Stimulated activated CD4-positive, alpha-beta T cell treated with anti-CD3 and anti-CD28 coated beads, Interleukin-4, amount 100 ng/mL, for 24 hours (primary cell): ENCODE measurements at places on chromosomes 7 and 10.
A peak's percentile ranks its signal among the peaks of the same experiment; 100 is the strongest.

- no peak for DNase-seq
Measured at GRCh38 chr10:76717141-76717540, 920.5 kb downstream of the KCNMA1 start.

GRCh38 chr10:123402656-123403055 lies 248.5 kb downstream of the BUB3 start:
- no peak for DNase-seq

- no peak for DNase-seq
Measured at GRCh38 chr10:106493226-106493625, 671.3 kb downstream of the SORCS1 start.

GRCh38 chr7:30147223-30147622 lies 12.4 kb downstream of the MTURN start:
- no peak for DNase-seq

- no peak for DNase-seq
Measured at GRCh38 chr7:49434846-49435245, 338.6 kb upstream of the VWC2 start.

- no peak for DNase-seq
Measured at GRCh38 chr7:55545496-55545895, 26.8 kb downstream of the VOPP1 start.

- no peak for DNase-seq
Measured at GRCh38 chr10:78960316-78960800, 108.4 kb upstream of the ZMIZ1 start.

GRCh38 chr10:110944792-110945396 lies 25.5 kb downstream of the SHOC2 start:
- no peak for DNase-seq

GRCh38 chr7:36287371-36288241 lies 102.1 kb upstream of the ANLN start:
- peak; percentile 51 for DNase-seq

DNA sequence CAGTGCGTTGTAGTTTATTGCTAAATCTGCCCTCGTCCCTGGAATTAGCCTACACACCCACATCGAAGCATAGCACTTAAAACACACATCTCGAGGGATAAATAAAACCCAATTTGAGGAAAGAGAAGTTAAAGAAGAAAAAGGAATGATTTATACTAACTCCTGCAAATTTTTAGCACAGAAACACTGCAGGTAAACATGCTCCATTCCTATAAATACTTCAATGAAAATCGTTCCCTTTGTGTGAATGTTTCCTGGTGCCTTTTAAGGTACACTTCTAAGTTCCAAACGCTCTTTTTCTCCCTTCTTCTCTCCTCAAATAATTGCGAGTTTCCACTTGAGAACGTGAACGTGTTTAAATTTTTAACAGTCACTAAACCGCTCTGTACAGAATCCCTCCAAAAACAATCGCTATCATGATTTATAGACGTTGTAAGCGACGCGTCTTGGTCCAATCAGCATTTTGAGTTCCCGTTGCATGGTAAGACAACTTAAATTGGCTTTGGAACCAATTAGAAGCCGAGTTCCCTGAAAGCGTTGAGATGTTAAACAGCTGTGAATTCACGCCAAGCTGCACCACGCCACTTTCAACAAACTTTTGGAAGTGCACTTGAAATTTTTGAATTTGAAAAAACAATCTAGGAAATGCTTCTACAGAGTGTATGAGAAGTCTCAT lies 12.5 kb upstream of the EBLN1 start:
- peak; percentile 41 for DNase-seq

DNA sequence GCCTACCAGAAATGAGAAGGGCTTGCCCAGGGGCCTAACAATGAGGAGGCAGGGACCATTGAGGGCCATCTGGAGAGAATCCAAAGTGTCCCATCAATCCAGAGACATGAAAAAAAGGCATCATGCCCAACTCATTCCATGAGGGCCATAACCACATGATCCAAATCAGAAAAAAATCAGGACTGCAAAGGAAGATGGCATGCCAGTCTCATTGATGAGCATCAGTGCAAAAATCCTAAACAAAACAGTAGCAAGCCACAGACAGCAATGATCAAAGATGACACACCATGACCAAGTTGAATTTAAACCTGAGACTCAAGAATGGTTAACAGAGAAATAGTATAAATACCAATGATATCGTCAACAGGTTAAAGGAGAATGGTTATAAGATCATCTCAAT lies 7.0 kb upstream of the CYP3A4 start:
- DNase-seq: no peak

GRCh38 chr7:24720283-24720682 lies 37.0 kb downstream of the GSDME start:
- no peak for DNase-seq

GRCh38 chr7:27487509-27487908 lies 175.2 kb downstream of the HIBADH start:
- no peak for DNase-seq

DNA sequence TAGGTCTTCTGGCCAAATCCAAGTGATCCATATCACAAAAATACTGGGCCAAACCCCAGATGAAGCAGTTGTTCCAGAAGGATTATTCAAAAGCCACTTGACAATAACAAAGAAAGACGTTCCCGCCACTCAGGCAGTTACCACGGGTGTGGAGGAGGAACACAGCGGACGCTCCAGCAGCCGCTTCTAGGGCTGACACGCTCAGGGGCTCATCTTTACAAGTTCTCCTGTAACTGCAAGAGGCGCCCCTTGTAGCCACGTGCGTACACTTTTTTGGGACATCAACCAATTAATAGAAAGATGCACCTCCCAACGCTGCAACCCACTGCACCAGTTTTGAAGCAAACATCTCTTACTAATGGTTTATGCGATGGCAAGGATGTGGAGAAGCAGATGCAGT lies 159.4 kb downstream of the GRID1 start:
- no peak for DNase-seq

DNA sequence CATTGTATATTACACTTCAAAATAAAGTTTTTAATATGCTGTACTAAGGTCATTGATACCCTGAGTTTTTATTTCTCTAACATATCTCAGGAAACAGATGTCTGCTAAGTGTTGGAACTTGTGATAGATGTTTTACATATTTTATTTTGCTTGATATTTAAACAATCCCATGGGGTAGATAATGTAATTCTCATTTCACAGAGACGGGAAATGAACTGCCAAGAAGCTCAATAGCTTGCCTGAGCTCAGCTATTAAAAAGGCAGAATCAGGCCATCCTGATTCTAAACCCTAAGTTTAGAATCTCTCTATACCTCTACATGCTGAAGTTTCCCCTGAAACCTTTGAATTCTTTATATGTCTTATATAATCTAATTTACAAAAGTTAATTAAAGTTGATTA lies 126.3 kb downstream of the LRRC18 start:
- no peak for DNase-seq

DNA sequence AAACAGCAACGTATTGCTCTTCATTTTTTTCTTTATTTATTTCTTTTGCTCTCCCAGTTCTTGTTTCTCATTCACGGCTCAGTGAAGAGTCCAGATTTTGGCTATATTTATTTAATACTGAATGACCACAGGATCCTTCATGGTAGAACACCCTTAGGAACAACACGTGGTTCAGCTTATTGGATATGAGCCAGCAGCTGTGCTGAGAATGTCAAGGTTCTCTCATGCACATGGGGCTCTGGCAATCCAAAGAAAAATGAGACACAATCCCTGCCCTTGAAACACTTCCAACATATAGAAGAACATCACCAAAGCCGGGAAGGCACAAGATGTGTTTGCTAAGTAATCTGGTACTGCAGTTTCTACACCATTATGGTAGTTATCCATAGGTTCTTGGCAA lies 852.9 kb downstream of the SORCS1 start:
- DNase-seq: no peak

GRCh38 chr10:76885816-76886215 lies 751.8 kb downstream of the KCNMA1 start:
- DNase-seq: no peak

DNA sequence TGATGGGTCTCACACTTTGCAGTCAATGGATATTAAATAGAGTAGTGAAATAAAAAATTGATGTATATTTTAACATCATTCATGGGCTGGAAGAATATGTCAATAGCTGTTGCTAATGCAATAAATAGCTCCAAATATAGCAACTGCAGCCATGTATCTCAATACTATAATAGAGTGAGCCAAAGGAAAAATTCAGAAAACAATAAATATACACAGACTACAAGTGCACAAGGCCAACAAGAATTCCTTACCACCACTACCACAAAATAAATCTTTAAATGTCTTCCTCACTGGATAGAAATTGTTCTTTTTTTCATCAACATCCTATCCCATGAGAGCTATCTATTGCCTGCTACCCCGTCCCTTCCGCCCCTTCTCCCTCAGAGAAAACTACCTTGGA lies 113.1 kb upstream of the TRIM24 start:
- DNase-seq: no peak

DNA sequence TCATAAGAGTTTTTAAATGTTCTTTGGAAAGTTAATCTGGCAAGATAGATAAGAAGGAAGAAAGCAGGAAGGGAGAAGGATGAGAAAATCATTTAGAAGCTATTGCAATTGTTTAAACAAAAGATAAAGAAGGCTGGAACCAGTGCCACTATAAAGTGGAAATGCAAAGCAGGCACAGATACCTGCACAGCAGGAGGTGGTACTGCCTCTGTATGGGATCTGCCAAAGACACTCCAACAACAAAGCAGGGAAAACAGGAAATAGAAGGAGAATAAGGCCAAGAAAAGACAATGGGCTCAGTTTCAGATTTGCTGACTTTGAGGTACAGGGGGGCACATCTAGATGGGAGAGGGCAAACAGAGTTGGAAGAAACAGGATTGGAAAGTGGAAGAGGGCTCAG lies 138.6 kb downstream of the PPP1R17 start:
- DNase-seq: no peak

DNA sequence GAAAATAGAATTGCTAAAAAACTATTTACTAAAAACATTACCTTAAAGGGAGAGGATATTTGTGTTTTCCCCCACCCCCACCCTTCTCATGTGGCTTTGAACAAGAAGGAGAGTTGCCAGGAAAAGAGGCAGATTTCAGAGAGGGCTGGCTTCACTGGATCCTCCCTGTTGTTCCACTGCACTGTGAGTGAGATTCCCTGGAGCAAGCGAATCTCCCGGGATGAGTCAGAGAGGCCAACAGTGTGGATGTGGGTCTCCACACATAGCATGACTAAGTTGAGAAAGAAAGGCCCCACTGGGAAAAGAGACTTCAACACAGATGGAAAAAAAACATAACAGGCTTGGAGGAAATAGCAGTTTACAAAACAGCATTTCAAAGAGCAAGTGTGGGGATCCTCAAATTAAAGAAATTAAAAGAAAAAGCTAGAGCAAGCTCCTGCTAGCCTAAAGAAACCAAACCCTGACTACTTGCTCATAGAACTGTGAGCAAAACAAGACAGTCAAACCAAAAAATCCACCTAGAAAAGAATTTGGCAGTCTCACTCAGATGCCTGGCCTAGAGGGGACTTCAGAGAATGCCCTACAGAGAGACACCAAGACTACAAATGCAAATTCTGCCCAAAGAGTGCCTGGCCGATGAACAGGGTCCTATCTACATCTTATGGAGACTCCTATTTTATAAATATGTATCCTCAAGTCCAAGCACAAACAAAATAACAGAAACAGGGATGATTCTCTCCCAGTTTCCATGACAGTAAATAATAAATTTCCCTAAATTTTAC lies 3.4 kb downstream of the CAV1 start:
- DNase-seq: no peak

DNA sequence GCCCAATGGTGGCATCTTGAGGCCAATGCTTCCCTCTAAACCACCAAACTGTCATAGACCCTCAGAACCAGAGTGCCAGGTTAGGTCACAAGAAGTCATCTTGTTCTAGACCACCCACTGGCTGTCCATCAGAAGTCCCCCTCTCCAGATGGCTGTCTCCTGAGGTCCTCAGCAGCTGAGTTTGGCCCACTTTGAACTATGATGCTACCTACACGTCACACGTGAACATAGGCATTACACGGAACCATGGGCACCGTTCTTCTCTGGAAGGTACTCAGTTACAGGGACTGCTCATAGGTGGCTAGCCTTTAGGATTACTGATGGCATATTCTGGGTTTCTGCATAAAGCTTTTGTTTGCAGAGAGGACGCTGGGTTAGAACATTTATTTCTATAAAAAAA lies 166.4 kb downstream of the ADAM12 start:
- DNase-seq: no peak

DNA sequence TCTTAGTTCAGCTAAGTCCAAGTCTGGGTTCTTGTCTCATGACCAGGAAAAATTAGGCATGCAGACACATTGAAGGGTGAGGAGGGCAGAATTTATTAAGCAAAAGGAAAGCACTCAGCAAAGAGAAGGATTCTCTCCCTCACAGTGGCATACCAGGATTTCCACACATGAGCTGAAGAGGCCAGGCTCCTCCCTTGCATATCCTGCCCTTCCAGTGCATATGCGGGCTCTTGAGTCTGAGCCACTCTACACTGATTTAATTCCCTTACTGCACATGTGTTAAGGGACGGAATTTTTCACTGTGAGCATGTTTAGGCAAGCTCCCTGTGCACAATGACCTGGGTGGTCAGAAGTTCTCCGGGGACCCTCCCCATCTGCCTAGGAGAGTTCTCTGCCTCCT lies 652.7 kb upstream of the POM121L12 start:
- no peak for DNase-seq

DNA sequence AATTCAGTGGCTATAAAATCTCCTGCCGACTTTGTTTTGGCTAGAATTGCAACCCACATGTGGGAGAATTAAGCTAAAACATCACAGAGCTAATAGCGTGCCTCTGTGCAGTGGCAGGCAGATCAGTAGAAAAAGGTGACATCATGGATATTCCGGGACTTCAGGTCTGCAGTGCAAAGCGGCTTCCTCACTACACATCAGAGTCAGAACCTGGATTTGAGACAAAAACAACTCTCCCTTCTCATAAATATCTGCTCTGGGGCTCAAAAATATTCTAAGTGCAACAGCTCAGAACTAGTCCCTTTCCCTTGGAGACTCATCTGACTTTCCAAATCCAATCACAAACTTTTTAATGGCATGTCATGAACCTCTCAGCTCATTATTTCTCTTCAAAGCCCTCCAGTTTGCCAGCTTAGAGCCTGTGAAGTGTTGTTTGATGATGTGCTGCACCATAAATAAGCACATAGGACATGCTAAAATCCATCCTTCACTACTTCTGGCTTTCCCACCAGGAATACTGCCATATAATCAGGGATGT lies 337.1 kb downstream of the RNLS start:
- DNase-seq: no peak

GRCh38 chr10:103911021-103911459 lies 6.9 kb downstream of the STN1 start:
- DNase-seq: peak; percentile 28

GRCh38 chr7:110564246-110564645 lies 526.7 kb upstream of the LRRN3 start:
- no peak for DNase-seq

DNA sequence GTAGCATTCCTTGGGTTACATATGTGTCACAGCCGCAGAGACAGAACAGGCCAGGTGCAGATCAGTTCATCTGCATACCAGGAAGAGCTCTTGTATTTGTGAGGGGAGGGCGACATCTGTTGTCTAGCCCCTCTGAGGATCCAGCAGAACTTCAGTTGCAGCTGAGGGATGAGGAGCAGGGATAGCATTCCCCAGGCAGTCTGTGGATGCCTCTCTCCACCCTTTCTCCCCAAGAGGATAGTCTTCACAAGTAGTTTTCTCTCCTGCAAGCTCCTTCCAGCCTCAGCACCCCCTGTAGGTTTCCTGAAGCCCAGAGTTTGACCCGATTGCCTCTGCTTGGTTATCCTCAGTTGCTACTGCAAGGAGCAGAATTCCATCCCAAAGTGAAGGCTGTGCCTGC lies 2.6 kb downstream of the SCD start:
- DNase-seq: no peak

- no peak for DNase-seq
Measured at GRCh38 chr10:71015674-71016073, 127.3 kb upstream of the PCBD1 start.

- peak; percentile 17 for DNase-seq
Measured at GRCh38 chr10:11505639-11506038, 105.8 kb downstream of the USP6NL start.
